ENCODE measurements at places on chromosomes 1 and 21. TPM values are rescaled to one million over a fixed set of nuclear protein-coding genes. Genes with fewer than 3 reads are reported as not detected.

DNA sequence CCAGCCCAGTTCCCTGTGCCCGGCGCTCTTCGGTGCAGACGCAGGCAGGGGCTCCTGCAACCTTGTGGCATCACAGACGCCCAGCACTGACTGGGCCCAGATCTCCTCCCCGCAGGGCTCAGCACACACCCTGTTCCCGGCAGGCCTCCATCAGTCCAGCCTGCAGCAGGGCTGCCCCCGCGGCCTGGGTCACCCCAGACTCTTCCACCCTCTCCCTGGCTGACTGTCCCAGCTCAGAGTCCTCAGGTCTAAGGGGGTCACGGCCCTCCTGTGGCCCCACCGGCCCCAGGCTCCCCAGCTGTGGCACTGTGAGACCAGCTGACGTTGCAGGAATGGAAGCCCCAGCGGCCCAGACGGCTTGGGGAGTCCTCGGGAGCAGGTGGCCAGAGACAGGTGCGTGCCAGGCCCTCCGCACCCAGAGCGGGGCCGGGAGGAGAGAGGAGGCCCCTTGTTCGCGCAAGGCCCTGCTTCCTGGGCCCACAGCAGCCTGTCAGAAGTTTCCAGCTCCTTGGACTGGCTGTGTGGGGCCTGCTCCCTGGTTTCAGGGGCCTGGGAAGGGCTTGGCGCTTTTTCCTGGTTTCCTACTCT is 4.2 kb downstream of the B3GALT6 start:
- DNase-seq = no peak

Gene PBX1
- 87.2 TPM for total RNA-seq

DNA sequence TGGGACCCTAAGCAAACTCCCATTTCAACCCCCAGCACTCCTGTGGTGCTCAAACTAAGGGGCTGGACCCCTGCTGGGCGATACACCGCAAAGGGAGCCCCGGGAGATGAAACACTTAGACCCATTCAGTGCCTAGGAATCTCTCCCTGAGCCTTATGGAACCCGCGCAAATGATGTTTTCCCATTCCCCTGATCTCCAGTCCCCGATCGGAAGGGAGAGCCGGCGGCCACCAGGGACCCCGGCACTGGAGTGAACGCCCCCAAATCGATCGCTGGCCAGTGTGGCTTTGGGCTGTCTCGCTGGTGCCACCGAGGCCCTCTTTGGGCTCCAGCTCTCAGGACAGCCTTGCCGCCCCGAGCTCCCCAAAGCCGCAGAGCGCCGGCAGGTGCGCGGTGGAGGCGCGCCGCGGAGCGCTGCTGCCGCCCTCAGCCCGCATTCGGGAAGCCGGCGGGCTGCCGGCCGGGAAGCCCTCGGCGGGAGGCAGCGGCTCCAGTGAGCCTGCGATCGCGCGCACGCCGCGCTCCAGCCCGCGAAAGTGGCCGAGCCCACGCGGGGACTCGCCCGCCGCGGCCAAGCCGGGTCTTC is 1.1 kb downstream of the PLXNA2 start:
- no peak for DNase-seq

DNA sequence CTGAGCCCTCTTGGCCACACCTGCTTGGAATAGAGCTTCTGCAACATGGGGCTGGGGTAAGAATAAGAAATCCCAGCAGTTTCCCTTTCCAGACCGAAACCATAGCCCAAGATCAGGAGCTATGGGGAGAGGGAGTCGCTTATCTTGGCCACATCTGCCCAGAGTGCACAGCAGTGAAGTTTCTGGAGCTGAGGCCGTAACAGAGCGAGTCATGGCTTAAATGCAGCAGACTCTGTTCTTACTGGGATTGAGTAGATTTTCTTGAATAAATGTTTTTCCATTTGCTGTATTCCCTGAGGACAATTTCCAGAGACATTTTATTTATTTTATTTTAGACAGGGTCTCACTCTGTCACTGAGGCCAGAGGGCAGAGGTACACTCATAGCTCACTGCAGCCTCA is 33.5 kb downstream of the CFAP57 start:
- no peak for DNase-seq

- DNase-seq = no peak
These were observed 2.9 kb upstream of the CSRP1 start for GRCh38 chr1:201509601-201510374.

Gene SYTL1
- total RNA-seq = 1.9 TPM

GRCh38 chr1:2258996-2259395 is 30.9 kb downstream of the SKI start:
- DNase-seq = no peak

- DNase-seq = no peak
These were observed 10.7 kb upstream of the HNRNPU start for GRCh38 chr1:244874974-244875579.

Gene COA6
- total RNA-seq = 28.0 TPM

Gene CD84
- total RNA-seq = 17.1 TPM

Gene EXTL2
- 13.2 TPM for total RNA-seq

DNA sequence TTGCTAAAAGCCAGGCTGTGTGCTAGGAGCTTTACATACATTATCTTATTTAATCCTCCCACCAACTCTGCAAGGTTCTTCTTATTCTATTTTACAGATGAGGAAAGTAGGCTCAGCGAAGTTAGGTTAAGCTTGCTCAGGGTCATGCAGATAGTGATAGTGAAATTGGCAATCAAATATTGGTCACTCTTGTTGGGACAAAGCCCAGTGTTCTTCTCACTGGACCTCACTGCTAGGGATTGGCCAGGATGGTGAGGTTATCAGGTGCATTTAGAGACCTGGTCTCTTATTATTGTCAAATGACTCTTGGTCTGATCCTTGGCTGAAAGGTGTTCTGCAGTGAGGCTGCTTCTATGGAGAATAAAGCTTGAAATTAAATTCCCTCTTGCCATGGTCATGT is 145.1 kb downstream of the CNIH3 start:
- DNase-seq = no peak

Gene MFSD2A
- total RNA-seq = 8.0 TPM

GRCh38 chr21:44011579-44012473 is at the start of gene TRAPPC10:
Gene TRAPPC10, plus strand, starts transcription at chr21:44012309. Its CDS starts 185 bp downstream, at chr21:44012494.
- DNase-seq = peak; percentile 96

DNA sequence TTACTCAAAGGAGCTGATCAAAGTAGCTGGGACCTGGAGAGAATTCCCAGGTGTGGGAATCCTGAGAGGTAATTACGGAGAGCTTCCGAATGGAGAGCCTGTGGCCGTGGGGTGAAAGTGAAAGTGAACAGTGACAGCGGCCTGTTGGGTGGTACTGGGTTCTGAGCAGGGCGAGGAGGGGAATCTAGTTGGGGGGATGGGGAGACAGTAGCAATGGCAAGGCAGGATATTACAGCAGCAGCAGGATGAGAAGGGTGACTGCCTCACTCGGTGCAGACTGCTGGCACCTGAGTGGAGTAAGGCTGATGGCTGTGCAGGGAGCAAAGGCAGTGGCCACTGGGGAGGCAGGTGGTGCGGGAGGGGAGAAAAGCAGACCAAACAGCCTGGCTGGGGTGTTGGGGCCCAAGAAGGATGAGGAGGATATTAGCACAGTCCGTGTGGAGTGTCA is 70.3 kb upstream of the PRDX6 start:
- DNase-seq = no peak

Gene DAB1
- total RNA-seq = 1.9 TPM

Data from mesenteric fat pad (tissue), 1 donor.